CD4-positive, alpha-beta T cell treated with Interleukin-12 subunit alpha and Interleukin-12 subunit beta, for 1 hour (primary cell): ENCODE measurements at places on chromosomes 2 and 18.
A peak's percentile ranks its signal among the peaks of the same experiment; 100 is the strongest.

GRCh38 chr2:8154936-8155335, 526.9 kb upstream of the ID2 start:
- no peak for DNase-seq

GRCh38 chr2:40271094-40271493, 180.8 kb downstream of the SLC8A1 start:
- DNase-seq, result no peak

DNA sequence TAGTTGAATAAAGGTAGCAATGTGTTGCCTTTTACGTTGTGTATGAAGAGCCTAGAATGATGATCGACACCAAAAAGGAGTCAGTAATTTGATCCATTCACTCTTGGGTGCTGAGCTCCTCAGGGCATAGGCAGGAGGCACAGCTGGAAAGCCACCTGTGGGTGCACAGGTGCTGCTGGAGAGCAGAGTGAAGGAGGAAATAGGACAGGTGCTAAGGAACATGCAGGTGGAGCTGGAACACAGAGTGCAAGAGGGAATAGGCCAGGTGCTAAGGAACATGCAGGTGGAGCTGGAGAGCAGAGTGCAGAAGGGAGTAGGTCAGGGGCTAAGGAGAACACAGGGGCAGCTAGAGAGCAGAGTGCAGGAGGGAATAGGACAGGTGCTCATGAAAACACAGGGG, 86.1 kb downstream of the SH3YL1 start:
- no peak for DNase-seq

DNA sequence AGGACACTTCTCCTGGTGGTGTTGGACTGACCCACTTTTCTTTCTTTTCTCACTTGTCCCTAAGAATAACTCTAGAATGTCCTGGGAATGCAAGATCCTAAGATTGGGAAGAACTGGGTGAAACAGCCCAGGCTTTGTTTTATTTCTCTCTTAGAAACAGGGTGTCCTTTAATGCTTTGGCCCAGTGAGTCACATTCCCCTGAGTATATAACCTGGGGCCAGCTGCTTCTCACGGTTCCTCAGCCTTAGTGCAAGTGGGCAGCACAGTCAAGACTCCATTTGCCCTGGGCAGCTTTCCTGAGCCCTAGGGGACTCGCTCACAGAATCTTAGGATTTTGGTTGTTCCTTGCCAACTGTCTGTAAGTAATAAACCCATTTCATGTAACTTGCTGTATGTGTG, 355.0 kb downstream of the DSC3 start:
- DNase-seq, result no peak

GRCh38 chr2:24287171-24287570, 73.2 kb downstream of the ITSN2 start:
- no peak for DNase-seq

DNA sequence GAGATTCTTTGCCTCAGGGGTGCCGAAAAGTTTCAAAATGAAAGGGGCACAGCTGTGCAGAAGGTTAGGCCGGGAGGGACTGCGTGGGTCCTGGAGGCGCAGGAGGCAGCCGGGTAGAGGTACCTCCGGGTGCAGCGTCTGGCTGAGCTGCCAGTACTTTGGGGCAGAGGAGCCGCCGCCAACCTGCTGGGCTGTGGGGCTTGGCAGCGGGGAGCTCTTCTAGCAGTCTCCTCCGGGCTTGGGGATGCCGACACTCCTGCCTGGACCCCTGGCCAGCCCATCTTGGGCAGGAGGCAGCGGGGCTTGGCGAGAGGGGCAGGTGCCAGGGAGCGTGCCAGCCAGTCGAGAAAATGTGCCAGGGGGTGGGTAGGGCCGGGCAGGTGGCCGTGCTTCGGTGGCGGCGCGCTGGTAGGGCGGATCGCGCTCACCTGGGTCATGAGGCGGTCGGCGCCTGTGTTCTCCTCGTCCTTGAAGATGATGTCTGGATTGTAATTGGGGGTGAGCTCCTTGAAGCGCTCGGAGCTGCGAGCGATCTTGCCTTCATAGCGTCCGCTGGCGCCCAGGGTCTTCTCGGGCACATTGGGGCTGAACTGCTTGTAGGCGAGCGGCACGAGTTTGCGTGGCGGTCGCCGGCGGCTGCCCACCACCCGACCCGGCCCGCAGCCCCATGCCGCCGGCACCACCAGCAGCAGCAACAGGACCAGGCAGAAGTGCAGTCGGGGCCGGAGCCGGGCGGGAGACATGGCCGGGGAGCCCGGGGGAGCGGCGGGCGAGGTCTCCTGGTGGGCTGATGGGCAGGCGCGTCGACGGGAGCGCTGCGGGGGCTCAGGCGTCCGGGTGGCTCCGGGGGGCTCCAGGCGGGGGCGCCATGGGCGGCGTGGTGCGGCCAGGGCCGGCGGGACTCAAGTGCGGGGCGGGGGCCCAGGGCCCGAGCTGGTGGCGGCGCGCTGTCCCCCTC, 717 bp downstream of the IHH start:
- DNase-seq, result no peak

DNA sequence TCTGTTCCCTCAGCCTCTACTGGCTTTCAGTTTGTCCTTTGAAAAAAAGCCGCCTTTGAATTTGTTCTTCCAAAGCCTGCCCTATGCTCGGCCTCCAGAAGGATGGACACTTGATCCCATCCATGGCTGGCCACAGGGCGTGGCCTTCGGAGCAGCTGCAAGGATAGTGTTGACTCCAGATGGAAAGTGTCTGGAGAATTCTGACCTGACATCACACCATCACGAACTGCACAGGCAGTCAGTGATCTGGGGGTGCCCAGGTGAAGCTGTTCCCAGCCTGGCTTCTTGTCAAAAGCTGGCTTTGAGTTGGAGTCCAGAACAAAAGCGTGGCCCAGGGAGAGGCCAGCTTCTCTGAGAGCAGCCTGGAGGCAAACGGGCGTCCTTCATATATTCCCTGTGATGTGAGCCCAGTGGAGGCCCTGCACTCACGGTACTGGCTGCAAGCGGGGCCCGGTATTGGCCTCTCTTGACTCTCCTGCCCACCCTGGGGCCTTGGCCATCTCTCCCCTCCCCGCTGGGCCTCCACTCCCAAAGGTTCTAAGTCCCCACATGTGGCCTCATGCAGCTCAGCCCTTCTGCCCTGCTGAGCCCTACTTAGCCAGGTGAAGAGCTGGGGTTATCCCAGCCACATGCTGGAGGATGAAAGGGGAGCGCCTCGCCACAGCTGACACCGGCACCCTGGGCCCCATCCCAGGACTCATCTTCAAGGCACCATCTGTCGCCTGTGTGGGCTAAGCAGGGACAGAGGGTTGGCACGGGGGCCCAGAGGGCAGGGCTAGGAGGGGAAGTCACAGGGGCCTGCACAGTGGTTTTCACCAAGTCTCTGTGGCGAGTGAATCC, 20.4 kb upstream of the ATOH8 start:
- no peak for DNase-seq

DNA sequence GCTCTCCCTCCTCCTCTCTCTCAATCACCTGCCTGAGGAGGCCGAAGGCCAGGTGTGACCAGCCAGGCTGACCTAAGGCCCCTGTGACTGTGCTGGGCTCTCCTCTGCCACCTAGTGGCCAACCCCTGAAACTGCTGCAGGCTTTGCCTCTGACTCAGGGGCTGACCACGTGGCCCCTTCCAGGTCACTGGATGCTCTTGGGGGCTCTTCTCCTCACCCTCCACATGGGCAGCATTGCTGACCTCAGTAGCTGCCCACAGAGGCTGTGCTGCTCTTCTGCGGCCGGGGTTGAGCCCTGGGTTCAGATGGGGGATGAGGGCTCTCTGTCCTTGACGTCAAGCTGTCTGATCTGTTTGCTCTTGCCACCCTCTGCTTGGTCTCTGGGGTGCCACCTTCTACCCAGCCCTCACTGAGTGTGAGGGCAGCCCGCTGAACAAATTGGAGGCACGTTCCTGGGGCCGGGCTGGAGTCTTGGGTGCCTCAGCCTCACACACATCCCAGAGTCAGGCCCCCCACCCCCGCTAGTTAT, 122.7 kb downstream of the TWIST2 start:
- peak; percentile 31 for DNase-seq
